ENCODE measurements at places on chromosomes 5 and 9. TPM values are rescaled to one million over a fixed set of nuclear protein-coding genes. Genes with fewer than 3 reads are reported as not detected.

DNA sequence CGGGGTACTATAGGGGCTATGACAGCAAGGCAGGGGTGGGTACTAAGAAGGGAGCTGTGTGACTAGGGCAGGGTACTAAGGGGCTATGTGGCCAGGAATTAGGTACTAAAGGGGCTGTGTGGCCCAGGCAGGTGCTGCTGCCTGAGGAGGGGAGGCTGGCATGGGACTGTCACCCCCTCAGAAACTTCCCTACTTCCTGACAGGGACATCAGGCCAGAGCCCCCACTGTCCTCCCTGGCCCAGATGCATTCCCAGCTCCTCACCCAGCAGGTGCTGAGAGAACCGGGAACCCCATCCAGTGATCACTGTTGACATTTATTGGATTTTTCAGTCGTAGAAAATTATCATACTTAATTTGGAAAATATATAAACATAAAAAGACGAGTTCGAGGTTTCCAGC is 26.6 kb downstream of the IRX2 start:
- no peak for DNase-seq

The GABRG2 gene
- total RNA-seq: not detected

The RPL12 gene
- total RNA-seq: 1,343 TPM

- no peak for DNase-seq
Measured at GRCh38 chr5:108101130-108101529, 280.8 kb downstream of the FBXL17 start.

GRCh38 chr5:124634228-124634739 is 112.2 kb downstream of the ZNF608 start:
- DNase-seq: no peak

DNA sequence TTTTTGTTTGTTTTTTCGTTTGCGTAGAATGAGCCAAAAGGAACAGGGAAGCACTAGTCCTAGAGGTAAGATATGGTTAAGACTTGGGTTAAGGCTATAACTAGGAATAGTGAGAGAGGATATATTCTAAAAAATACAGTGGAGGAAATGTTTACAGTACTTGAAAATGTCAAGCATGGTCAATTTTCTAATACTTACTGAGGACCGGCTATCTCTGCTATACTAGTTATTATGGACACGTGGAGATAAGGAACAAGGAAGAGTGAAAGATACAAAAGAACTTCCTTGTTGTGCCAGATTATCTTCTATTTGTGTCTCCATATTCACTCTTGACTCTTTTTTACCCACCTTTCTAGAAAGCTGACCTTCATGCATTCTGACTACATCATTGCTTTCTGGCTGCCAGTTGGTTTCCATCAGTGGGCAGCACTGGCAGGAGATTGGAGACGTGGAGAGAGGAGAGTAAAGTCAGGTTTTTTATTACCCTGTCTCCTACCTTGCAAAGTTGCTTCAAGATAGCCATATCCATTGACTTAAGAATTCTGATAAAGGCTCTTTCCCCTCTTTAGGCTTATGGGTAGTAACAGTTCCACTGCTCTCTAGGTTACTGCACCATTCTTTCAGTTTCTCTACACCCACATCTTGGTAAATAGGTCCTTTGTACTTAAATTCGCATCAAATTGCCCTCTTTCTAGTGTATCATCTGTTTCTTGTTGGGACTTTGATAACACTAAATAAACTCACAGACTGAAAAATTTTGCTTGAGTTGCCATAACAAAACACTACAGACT is 9.0 kb upstream of the RFX3 start:
- DNase-seq: no peak

The SHISAL2B gene
- total RNA-seq: not detected

- DNase-seq: no peak
Measured at GRCh38 chr5:150022158-150022531, 21.6 kb downstream of the HMGXB3 start.

GRCh38 chr9:138022121-138022741 is 144.6 kb downstream of the CACNA1B start:
- DNase-seq: no peak

GRCh38 chr5:174111287-174111973 is 65.9 kb downstream of the NSG2 start:
- DNase-seq: no peak

GRCh38 chr5:77128411-77129061 is 41.5 kb upstream of the ZBED3 start:
- DNase-seq: no peak

DNA sequence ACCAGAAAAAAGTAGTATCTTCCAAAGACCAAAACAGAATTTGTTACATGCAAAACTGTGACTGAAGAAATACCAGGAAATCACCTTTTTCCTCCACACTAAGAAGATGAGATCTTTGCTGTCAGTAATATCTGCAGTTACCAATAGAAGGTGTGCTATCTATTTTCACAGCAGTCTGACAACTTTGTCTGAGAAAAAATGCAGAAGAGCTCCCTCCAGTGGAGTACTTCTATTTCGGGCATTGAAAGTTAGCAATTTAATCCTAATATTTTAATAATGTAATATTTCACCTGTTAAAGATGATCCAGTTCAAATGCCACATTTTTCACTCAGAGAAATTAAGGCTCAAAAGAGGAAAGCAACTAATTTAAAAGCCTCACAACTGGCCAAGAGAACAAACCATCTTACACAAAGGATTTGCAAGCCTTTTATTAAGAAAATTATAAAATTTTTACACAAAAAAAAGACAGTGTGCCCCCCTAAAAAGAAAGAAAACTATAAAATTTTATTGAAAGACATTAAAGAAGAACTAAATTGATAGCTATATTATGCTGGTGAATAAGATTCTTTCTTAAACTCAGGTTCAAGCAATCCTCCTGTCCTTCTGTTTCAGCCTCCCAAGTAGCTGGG is 50.6 kb downstream of the DEPDC1B start:
- DNase-seq: no peak

DNA sequence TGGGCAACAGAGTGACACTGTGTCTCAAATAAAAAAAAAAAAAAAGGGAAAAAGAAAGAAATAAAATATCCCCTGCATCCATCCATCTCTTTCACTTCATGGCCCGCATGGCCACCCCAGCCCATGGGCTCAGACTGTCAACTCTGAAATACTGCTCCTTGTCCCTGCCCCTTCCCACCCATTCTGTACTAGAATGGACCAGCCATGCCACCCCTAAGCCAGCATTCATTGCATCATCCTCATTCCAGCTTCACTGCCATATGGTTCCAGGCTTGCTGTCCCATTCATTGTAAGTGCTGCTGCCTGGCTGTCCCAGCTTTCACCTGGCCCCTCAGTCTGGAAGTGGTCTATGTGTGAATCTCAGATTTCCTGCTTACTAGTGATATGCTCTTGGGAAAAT is 46.2 kb downstream of the SPRY4 start:
- no peak for DNase-seq

The ACER2 gene
- total RNA-seq: 2.9 TPM

The HRH2 gene
- 26.8 TPM for total RNA-seq

The GRIA1 gene
- total RNA-seq: not detected

DNA sequence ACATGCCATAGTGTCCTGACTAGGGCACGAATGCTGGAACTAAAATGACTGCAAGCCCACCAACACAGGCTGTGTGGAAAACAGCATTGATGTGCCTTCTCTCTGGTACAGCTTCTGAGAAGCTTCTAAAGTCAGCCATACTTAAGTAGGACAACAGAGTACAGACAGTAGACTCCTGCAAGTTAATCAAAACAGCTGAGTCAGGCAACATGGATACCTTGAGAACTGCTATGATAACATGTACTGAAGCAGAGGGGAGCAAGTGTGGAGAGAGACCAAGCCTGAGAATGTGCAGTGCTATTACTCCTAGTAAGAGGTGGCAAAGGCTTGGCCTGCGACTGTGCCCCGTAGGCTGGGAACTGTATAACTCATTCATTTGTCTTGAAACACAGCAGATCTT is 2.5 kb downstream of the ISCA1 start:
- no peak for DNase-seq

The AFAP1L1 gene
- total RNA-seq: 0.17 TPM

GRCh38 chr9:134571946-134572917 is 69.4 kb upstream of the COL5A1 start:
- DNase-seq: peak; percentile 29

GRCh38 chr5:180080486-180081280 is 9.1 kb upstream of the RNF130 start:
- DNase-seq: no peak

- no peak for DNase-seq
Measured at GRCh38 chr5:114391321-114391720, 29.5 kb downstream of the KCNN2 start.

DNA sequence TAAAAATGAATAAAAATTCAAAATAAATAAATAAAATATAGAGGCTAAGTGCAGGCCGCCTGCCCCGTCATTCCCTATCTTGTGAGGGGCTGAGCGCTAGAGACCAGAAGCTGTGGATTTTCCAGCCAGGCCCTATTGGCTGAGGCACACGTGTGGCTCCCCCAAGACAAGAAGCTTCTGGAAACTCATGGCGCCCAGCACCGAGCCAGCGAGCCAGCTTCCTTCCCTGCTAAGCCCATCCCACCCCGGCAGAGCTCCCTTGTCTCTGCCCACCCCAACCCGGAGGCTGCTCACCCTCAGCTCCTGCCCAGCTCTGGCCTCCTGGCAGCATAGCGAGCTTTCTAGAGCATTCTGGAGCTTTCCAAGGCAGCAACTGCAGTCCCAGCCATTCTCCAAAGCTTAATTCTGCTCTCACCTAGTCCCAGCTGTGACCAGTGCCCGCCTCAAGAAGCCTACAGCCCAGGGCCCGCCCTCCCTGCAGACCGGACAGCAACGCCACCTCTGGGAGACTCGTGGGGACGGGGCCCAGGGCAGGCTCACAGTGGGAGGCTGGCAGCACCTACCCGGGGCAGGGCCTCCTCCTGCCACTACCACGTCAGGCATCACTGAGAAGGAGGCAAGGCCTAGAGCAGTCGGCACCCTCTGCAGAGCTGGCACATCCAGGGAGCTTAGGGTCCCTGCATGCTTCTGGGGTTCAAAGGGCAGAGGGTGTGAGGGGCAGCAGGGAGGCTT is 23.2 kb upstream of the TMEM250 start:
- no peak for DNase-seq

GRCh38 chr5:175328176-175328575 is 115.8 kb downstream of the DRD1 start:
- DNase-seq: no peak

- DNase-seq: no peak
Measured at GRCh38 chr5:7904170-7904569, 35.2 kb downstream of the MTRR start.

DNA sequence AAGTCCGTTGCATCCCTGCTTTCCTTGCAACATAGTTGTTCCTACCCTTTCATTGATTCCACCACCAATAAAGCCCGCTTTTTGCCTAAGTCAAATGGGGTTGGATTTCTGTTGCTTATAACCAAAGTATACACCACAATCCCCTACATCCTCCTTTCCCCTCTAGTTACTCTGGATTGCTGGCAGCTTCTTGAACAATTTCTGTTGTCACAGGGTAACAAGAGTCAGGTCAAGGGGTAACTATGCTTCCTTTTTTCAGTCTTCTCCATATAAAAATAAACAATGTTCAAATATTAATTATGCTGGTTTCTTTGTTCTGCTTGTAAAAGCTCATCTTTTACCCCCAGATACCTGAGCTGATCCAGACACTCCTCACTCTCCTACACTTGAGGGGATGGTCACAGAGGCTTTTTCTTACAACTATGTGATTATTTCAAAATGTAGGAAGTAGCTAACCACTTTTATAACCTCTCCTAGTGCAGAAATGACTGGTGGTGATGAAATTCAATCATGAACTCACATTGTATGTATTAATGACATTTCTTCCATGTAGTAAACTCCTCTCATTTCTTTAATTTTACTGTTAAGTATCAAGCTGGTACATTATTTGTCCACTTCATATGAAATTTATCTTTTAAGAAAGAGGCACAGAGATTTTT is 136.5 kb downstream of the SNX18 start:
- no peak for DNase-seq

DNA sequence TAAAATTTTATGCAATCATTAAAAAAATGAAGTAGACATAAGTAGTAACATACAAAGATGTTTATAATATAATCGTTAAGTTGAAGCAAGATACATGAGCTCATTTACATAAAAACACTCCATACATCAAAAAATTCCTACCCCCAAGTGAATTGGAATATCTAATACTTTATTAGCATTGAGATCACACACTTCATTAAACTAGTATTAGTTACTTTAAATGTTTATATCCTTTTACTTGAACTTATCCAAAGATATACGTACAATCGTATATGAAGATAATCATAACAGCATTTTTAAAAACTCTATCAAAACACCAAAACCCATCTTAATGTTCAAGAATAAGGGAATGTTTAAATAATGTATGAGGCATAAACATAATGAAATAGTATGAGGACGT is 275.1 kb downstream of the RFX3 start:
- no peak for DNase-seq

DNA sequence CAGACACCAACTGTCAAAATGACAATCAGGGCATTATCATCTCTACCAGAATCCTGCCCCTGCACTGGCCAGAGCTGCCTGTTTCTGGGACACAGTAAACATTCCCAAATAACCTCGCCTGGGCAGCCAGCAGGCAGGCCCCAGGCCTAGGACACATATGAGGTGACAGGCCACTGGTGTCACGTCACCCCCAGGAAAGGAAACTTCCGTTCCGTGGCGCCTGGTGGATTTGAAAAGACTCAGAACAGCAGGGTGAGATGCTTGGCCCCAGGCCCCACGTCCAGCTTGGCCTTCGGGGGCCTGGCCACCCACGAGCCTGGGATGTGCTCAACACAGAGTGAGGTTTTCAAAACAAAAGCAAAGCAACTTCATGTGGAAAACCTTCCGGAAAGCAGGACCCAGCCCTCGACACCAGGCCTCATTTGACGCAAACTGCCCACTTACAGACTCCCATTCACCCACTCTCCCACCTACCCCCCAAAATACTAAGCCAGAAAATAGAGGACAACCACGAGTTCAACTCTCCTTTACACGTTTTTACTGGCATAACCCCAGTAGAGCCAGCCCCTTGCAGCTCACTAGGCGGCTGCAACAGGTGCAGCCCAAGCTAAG is 1.2 kb downstream of the SEMA4D start:
- DNase-seq: peak; percentile 61
